ENCODE measurements at places on chromosomes 1 and 21.

- DNase-seq, result no peak
Observed at GRCh38 chr1:225941187-225941941, at the start of gene LEFTY2. LEFTY2 (minus strand) TSS chr1:225941220; CDS start chr1:225941140, 80 bp downstream.

DNA sequence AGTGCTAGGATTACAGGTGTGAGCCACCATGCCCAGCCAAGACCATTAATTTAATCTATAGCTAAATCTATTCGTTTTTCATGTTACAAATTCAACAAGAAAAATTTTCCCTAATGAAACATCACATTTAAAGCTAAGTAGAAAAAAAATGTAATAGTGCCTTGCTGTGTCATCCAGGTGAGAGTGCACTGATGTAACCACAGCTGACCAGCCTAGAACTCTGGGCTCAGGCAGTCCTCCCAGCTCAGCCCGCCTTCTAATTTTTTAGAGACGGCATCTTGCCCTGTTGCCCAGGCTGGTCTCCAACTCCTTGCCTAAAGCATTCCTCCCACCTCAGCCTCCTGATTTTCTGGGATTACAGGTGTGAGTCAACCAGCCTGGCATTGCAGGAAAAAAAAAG, 109.0 kb downstream of the PPIAL4G start:
- DNase-seq, result no peak

DNA sequence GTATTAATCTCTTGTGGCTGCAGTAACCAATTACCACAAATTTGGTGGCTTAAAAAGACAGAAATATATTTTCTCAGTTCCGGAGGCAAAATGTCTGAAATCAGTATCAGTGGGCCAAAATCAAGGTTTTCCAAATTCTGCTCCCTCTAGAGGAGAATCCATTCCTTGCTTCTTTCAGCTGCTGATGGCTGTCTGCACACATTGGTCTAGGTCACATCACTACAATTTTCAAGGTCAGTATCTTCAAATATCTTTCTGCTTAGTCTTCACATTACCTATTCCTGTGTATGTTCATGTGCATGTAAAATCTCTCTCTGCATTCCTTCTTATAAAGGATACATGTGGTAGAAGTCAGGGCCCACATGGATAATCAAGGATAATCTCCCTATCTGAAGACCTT, 999.4 kb downstream of the KCNT2 start:
- DNase-seq, result no peak

DNA sequence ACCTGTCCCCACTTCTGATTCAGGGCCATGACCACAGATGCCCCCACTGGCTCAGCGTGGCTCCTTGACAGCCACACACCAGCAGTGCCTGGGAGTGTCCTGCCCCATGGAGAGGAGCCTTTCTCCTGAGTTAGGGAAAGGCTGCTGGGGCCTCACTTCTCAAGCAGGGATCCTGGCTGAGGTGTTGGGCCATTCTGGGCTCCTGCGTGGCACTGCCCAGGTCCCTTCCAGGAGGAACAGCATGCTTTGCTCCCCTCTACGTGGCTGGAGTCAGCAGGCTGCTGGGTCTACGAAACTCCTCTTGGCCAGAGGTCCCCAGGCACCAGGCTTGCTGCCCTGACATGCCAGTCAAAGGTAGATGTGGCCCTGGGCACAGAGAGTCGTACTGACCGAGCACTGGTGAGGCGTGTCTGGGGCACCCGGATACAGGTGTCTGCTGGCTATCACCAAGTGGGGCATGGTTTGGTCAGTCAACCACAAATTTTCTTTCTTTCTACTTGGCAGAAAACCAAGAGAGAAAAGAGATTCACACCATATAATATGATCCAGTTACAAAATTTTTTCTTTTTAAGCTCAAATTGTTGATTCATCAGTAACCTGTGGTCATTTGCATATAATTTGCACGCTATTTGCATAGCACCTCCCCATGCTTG, 4.1 kb downstream of the ADORA1 start:
- DNase-seq, result no peak

GRCh38 chr1:46544561-46545240, 6.7 kb downstream of the KNCN start:
- no peak for DNase-seq

GRCh38 chr1:60963167-60963940, 119.0 kb upstream of the NFIA start:
- no peak for DNase-seq

GRCh38 chr1:55558515-55558914, 343.4 kb upstream of the USP24 start:
- DNase-seq, result no peak

DNA sequence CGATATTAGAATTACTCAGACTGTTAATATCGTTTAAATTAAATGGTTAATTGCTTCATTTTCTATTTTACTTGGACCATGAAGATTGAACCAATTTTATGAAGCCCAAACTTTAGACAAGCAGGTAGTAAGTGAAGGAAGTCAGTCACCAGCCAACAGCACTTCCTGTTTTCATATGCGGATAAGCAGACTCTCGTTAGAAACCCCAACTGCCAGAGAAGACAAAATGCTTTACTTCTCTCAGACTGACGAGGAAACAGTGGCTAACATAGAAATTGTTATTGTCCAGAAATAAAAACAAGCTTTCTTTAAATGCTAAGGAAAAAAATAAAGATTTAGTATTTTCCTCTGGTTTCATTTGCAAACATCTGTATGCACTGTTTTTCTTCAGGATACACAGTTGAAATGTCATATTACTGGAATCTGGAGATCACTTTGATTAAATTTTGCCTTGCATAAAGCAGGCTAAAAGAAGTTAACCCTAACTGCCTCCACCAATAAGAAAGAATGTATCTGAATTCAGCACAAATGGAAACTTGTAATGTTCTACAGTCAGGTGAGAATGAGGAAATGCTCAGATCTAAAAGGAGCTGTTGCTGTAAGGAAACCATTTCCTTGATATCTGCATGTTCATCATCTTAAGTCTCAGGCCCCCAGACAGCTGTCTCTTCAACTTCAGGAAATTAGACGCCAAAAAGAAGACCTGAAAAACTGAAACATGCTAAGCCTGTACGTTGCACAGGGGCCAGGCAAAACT, 129.8 kb upstream of the SAMSN1 start:
- no peak for DNase-seq

GRCh38 chr1:176531921-176532897, 69.2 kb downstream of the PAPPA2 start:
- DNase-seq, result no peak

- DNase-seq, result no peak
Observed at GRCh38 chr1:58397187-58397820, 149.2 kb downstream of the OMA1 start.

GRCh38 chr1:214665606-214666110, 62.7 kb downstream of the CENPF start:
- no peak for DNase-seq

DNA sequence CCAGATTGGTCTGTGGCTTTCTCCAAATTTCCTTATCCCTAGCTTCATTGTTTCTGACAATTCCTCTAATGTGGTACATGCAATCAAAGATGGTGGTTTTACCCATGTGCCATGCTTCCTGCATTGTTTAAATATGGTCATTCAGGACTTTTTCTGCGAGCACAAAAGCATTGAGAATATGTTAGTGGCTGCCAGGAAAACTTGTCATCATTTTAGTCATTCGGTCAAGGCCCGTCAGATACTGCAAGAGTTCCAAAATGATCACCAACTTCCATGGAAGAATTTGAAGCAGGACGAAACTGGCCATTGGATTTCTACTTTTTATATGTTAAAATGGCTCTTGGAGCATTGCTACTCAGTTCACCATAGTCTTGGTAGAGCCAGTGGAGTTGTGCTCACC, 3.7 kb downstream of the ZBED6 start:
- no peak for DNase-seq

- no peak for DNase-seq
Observed at GRCh38 chr1:157189986-157190982, 52.1 kb upstream of the ETV3 start.

DNA sequence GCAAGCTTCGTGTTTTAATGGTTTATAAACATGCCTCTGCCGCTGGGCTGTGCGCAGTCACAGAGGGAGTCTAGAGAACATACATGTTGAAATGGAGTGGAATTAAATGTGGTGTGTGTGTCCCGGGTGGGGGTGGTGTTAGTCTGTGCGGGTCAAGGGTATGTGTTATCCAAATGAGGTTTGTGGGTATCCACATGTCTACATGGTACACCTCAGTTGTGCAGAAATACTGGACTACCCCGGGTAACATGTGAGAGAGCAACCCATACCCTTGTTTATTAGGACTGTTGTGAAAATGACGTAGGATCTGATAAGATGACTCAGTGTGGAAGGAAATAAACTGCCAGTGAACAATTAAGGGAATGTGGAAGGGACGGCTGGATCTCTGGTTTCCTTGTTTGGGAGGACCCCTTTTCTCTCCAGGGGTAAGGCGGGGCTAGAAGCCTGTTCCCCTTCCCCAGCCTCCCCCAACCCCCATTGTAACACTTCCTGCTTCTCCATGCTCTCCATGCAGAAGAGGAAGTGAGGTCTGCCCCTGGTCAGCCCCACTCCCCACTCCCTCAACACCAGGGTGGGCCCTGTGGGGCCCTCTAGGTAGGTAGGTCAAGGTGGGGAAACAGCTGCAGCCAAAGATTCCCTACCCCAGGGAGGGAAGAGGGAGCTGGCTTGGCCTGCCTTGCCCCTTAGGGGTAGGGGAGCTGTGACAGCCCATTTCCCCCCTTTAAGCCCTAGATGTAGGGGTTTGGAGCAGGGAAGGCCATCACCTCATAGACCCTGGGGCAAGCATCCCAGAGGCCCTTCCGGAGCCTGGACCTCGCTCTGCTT, 690 bp downstream of the EPS8L3 start:
- DNase-seq, result no peak

- DNase-seq, result no peak
Observed at GRCh38 chr1:30521261-30521865, 202.0 kb downstream of the MATN1 start.
